ENCODE measurements at places on chromosomes 1 and 21.
A peak's percentile ranks its signal among the peaks of the same experiment; 100 is the strongest.

GRCh38 chr1:151401125-151401788 lies 1.9 kb downstream of the PSMB4 start:
- H3K4me3 ChIP-seq, result peak overlapping the region; percentile 85
- peak overlapping the region; percentile 56 for H3K27ac ChIP-seq
- H3K27me3 ChIP-seq, result no peaks in the 10 kb centered on the region
- H3K36me3 ChIP-seq, result peaks cover 12% of the 10 kb centered on the region
- H3K4me1 ChIP-seq, result peaks cover 13% of the 10 kb centered on the region
- DNase-seq, result no peak

GRCh38 chr1:234368320-234369032 lies 4.8 kb upstream of the COA6 start:
- no peak for DNase-seq
- H3K27me3 ChIP-seq, result peaks cover 9% of the 10 kb centered on the region
- H3K27ac ChIP-seq, result no peak overlapping the region
- H3K36me3 ChIP-seq, result no peaks in the 10 kb centered on the region

DNA sequence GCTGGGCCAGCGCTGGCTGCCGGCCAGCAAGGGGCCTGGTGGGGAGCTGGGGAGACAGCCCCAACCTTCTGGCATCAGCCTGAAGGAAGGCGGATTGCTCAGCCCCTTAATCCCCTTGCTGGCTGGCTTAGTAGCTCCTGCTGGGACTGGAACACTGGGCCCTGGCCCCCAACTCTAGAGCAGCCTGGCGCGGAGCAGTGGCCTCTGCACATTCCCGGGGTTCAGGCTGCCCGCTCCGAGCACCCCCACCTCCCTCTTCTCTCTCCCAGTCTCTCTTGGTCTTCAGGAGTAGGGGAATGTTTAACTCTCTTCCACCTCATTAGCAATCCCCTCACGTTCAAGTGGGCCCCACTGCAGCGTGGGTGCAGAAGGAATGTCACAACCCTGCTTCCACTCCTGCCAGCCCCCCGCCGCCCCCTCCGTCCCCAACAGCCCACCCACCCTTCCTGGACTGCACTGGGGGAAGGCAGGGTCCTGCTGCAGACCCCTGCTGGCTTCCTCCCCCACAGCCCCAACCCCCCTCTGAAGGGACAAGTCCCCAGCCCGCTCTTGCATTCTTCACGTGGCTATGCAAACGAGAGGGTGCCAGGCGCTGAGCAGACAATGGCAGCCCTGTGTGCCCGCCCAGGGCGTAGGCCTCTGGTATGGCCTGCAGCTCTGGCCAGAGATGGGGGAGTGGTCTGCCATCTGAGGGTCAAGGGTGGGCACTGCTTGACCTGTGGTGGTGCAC lies 980 bp upstream of the CLDN19 start:
- H3K36me3 ChIP-seq, result no peaks in the 10 kb centered on the region
- H3K4me1 ChIP-seq, result peaks cover 13% of the 10 kb centered on the region
- no peak for DNase-seq
- H3K4me3 ChIP-seq, result peak overlapping the region; percentile 49

- DNase-seq, result no peak
- H3K4me3 ChIP-seq, result no peak overlapping the region
- peaks cover 37% of the 10 kb centered on the region for H3K4me1 ChIP-seq
- no peak overlapping the region for H3K27ac ChIP-seq
- no peaks in the 10 kb centered on the region for H3K36me3 ChIP-seq
- no peaks in the 10 kb centered on the region for H3K27me3 ChIP-seq
Observed at GRCh38 chr1:201754353-201754752, 74.6 kb upstream of the IPO9 start.

- H3K27me3 ChIP-seq, result no peaks in the 10 kb centered on the region
- no peak for DNase-seq
- H3K4me3 ChIP-seq, result no peak overlapping the region
- H3K4me1 ChIP-seq, result peaks cover 5% of the 10 kb centered on the region
Observed at GRCh38 chr1:3896396-3897000, 3.6 kb downstream of the C1orf174 start.

- no peaks in the 10 kb centered on the region for H3K36me3 ChIP-seq
- no peak overlapping the region for H3K27ac ChIP-seq
- H3K4me3 ChIP-seq, result no peak overlapping the region
- peaks cover 4% of the 10 kb centered on the region for H3K4me1 ChIP-seq
Observed at GRCh38 chr1:34231441-34231840, 54.7 kb downstream of the C1orf94 start.

DNA sequence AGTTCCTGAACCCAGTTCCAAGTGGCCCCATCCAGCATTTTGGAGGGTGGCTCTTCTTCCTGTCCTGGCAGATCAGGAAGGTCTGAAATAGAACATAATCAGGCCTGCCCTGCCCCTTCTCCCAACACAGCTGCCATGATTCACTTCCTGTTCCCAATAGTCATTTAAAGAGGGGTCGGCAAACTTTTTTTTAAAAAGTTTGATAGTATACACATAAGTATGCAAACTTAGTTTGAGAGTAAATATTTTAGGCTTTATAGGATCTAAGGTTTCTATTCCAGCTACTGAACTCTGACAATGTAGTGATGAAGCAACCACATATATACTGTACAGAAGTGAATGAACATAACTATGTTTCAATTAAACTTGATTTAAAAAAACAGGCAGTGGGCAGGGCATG lies 66.4 kb downstream of the LUZP1 start:
- H3K27ac ChIP-seq, result peak overlapping the region; percentile 18
- H3K27me3 ChIP-seq, result no peaks in the 10 kb centered on the region
- DNase-seq, result no peak

DNA sequence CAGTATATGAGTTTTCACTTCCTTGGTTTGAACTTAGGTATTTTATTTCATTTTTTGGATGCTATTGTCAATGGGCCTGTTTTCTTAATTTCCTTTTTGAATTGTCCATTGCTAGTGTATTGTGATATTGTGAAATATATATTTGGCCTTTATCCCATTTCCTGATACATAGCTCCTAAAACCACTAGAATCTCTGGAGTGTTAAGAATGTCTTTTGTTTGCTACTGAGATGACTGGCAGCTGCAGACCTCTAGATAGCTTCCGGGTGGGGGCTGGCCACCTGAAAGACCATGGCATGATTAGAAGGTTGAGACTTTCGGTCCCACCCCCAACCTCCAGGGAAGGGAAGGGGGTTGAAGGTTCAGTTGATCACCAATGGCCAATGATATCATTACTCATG lies 245.4 kb downstream of the KCNJ6 start:
- H3K4me1 ChIP-seq, result peaks cover 5% of the 10 kb centered on the region
- no peak for DNase-seq
- H3K27me3 ChIP-seq, result peaks cover 32% of the 10 kb centered on the region
- H3K36me3 ChIP-seq, result no peaks in the 10 kb centered on the region
- H3K27ac ChIP-seq, result no peak overlapping the region
- no peak overlapping the region for H3K4me3 ChIP-seq

- DNase-seq, result no peak
- no peaks in the 10 kb centered on the region for H3K4me1 ChIP-seq
- H3K27me3 ChIP-seq, result no peaks in the 10 kb centered on the region
Observed at GRCh38 chr21:30126576-30126975, 40.0 kb downstream of the CLDN17 start.

DNA sequence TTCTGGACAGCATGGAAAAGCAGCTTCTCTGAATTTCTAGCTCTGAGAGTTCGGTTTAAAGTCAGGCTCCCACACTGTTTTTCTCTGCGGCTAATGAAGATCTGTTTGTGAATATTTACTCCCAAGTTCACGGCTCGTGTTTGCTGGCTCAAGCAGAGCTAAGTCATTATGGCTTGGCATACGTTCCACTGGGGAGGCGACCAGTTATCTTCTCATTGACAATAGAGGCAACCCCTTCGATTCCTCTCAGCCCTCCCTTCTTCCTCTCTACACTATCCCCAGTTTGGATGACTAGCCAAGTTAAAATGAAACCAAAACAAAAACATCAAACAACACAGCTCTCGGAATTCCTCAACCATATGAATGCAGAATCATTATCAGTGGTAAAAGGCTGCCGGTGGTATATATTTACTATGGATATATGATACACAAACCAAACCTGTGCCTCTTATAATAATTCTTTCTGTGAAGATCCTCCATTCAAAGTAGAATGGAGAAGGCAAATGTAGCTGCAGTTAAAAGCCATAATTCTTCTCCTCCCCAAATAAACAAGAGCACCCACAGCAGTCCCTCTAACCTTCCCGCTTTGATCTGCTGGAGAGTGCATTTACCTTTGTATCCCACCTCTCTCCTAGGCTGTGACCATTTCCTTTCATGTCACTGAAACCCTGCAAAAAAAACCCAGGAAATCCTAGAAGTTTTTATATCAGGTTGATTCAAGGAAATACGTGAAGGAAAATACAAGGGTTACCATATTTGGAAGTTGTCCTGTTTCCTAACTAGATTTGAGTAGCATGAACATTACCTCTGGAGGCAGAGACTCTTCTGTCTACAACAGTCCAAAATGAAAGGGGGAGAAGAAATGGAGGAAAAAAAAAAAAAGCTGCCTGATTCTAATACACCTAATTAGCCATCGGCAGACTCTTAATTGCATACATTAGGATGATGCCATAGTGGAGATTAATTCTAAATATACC lies 108.3 kb upstream of the USH2A start:
- H3K36me3 ChIP-seq, result peaks cover 3% of the 10 kb centered on the region
- no peak overlapping the region for H3K4me3 ChIP-seq
- no peak for DNase-seq
- H3K4me1 ChIP-seq, result peaks cover 21% of the 10 kb centered on the region
- no peaks in the 10 kb centered on the region for H3K27me3 ChIP-seq

DNA sequence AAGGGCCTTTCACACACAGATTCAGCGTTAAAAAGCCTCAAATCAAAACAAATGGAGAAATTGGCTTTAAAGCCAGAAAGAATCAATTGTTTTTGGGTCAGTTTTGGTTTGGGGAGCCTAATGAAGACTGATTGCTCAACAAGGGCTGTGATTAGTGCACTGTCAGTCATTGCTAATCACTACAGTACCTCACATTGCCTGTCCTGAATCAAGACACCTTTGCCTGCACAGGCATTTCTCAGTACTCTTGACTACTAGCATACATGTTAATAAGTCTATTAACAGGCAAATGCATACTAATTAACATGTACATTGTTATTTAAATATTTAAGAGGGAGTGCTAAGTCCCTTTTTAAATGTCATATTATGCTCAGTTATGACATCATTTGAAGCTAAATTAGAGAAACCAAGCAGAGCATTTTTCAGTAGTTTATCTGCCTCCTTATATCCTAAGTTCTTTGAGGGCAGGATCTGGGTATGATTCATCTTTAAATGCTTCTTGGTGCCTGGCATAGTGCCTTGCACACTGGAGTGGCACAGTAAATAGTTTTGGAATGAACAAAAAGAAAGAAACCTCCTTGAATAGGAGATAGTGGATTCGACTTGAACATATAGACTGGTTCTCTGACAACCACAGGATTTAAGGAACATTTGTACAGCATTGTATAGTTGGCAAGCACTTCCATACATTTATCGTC lies 25.8 kb upstream of the CCN1 start:
- no peaks in the 10 kb centered on the region for H3K36me3 ChIP-seq
- no peak for DNase-seq
- H3K4me1 ChIP-seq, result peaks cover 12% of the 10 kb centered on the region
- no peak overlapping the region for H3K4me3 ChIP-seq

All from progenitor cell of endocrine pancreas (in vitro differentiated cells).